NCI-H1436 (cell line): ENCODE measurements at places on chromosomes 6 and 20.

- no peak for DNase-seq
Observed at GRCh38 chr6:150676344-150676743, 76.7 kb downstream of the PLEKHG1 start.

DNA sequence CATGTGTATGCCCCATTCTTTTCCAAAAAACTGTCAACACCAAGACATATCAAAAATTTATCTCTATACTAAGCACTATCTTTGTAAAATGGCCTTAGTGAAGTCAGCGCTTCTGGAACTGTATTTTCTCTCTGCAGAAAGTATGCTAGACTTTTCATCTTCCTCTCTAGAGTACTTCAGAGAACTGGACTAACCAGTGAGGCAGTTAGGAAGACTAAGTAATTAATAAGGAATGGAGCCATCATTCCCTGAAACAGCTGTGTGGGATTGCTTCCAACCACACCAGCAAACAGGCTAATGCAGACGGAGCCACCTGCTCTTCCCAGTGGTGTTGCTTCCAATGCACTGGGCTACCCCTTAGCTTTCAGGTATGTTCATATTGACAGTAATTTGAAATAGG is 169.1 kb upstream of the FUT9 start:
- no peak for DNase-seq

DNA sequence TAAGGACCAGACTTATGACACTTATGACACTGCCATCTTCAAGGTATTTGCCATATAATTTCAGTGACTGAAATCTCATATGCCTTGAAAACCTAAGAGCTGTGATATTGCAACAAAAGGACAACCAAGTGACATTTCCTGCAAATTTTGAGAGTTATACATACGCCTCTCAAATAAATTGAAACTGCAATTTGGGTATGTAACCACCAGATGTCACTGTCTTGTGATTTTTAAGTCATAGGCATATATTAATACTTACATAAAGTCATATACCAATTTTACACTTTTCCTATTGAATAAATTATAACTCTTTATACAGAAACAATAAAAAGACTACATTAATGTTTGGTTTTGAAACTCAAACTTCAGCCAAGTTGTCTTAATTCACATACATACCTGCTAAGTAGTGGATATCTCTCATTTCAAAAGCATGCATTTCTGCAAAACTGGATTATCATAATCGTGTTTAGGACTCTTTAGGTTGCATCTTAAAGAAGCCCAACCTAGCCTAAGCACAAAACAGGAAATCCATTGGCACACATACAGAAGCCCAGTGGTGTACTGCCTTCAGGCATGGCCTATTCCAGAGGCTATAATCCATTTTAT is 180.2 kb downstream of the PACRG start:
- no peak for DNase-seq

- no peak for DNase-seq
Observed at GRCh38 chr6:45002390-45003105, 325.6 kb upstream of the RUNX2 start.

DNA sequence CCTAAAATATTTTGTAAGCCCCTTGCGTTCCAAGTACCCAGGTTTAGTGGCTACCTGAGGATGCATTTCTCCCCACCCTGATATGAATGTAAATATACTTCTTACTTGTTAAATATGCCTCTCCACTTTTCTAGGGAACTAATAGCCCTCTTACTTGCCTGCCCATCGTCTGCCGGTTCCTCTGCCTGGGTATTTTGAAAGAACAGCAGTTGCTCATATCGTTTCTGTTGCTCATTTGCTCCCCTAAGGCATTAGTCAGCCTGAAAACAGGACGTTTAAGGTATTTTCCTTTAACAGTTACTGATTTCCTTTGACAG is 141.3 kb upstream of the CARMIL1 start:
- no peak for DNase-seq

GRCh38 chr6:10248378-10248843 is 166.5 kb downstream of the TFAP2A start:
- no peak for DNase-seq
